ENCODE measurements at places on chromosomes 2 and 18.

DNA sequence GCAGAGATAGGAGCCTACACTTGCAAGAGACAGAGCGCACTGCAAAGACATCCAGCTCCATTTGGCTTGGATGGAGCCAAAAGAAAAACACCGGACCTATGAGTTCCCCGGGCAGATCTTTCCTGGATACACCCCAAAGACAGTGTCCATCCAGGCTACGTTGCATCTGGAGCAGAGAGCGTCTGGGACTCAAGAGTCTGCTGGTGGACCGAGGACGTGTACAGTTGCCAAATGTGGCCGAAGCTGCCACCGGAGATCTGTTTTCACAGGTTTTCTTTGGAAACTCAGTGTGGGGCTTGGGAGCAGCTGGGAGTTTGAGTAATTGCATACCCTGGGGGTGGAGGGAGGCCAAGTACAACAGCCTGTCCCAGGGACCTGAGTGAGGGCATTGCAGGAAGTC lies 192.3 kb upstream of the OSR1 start:
- no peak for DNase-seq

DNA sequence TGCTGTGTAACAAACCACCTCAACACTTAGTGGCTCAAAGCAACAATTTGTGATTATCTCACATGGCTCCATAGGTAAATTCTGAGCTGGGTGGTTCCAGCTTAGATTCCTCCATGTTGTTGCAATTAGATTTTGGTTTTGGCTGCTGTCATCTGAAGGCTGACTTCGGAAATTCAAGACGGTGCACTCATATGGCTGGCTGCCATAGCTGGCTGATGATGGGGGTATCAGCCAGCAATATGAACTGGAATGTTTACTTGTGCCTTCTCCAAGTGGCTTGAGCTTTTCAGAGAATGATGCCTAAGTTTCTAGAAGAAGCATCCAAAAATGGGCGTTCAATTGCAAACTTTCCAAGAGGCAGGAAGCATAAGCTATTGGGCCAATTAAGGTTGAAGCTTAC lies 213.1 kb downstream of the GCA start:
- DNase-seq = no peak

- no peak for DNase-seq
These were observed 373.6 kb downstream of the NYAP2 start for GRCh38 chr2:225773148-225773547.

DNA sequence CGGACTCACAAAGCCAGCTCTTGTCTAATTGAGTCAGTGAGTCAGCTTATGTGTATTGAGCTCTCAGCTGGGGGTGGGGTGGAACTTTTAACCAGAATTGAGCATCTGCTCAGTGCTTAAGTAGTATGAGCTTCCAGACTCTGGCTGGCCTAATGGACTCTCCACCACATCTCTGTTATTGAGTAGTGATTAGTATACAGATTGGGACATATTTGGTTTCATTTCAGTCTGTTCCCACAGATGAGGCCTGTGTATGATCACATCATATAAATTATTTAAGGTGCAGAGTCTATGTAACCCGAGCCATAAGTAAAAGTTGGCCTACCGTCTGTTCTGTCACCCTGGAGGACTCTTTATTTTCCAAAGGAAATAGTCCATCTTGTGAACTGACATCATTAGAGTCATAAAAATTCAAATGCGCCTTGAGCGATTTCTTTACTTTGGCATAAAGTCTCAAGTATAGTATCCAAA lies 152.1 kb downstream of the THSD7B start:
- no peak for DNase-seq

DNA sequence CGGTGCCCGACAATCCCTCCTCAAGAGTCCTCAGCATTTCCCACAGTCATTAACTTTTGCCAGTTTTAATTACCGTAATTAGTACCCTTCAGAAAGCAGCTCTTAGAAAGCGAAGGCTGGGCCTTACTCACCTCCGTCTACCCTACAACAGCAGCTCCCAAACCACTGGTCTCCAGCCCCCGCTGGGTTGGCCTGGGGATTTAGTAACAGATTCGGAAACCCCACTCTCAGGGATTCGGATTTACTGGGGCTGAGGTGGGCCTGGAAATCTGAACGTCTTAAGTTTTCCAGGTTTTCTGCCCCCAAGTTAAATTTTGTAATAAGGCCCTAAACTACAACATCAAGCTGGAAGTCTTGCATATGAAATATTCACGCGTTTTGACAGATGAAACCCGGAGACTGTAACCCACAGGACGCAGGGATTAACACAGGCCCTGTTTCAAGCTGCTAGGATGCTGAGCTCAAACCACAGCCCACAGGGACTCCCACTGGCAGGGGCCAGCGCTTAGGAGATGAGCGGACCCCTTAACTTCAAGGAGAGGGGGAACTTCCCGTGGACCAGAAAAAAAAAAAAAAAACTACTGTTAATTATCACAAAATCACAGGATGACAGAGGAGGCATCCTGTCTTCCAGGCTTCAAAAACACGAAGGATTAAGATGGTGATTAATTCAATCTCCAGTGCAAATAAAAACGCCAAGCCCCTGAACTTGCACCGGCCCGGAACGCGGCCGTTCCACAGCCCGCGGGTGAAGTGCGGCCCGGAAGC lies 985 bp downstream of the ILKAP start:
- DNase-seq = no peak

DNA sequence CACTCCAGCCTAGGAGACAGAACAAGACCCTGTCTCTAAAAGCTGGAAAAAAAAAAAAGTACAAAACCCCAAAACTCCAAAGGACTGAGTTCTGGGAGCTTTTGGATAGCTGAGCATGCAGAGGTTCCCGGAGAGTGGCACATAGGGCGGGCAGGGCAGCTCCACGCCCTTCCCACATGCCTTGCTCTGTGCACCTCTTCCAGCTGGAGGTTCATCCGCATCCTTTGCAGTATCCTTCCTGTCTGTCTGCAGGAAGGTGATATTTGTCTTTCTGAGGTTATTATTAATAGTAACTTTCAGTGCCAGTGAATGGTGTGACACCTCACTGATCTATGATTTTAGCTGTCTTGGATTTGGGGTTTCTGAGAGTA lies 70.2 kb downstream of the INPP4A start:
- DNase-seq = no peak

GRCh38 chr2:84450288-84451227 lies 8.5 kb downstream of the SUCLG1 start:
- DNase-seq = no peak

DNA sequence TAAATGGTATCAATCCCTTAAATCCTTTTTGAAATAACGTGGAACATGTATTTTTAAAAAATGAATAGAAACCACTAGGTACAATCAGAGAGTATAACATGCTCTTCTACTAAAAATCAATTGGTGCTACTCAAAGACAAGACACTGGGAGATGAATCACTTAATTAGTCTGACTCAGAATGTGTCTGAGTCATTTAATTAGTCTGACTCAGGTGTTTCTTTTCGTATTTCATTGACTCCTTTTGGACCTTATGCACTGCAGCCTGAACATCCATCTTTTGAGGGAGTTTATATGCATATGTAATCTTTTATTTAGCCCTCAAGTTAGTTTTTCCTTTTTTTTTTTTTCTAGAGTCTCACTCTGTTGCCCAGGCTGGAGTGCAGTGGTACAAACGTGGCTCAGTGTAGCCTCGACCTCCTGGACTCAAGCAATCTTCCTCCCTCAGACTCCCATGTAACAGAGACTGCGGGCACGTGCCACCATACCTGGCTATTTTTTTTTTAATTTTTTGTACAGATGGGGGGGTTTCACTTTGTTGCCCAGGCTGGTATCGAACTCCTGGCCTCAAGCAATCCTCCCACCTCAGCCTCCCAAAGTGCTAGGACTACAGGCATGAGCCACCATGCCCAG lies 26.5 kb downstream of the PPP4R3B start:
- DNase-seq = no peak

- DNase-seq = no peak
These were observed 91.8 kb downstream of the SKA1 start for GRCh38 chr18:50466634-50467033.

DNA sequence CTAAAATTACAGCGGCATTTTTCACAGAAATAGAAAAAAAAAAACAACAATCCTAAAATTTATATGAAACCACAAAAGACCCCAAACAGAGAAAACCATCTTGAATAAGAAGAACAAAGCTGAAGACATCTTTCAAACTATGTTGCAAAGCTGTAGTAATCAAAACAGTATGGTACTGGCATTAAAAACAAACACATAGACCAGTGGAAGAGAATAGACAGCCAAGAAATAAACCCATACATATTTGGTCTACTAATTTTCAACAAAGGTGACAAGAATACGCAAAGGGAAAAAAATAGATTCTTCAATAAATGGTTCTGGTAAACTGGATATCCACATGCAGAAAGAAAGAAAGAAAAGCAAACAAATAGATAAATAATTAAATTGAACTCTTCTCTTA lies 9.0 kb upstream of the CCDC150 start:
- no peak for DNase-seq
